ENCODE measurements at places on chromosomes 7 and 10.

DNA sequence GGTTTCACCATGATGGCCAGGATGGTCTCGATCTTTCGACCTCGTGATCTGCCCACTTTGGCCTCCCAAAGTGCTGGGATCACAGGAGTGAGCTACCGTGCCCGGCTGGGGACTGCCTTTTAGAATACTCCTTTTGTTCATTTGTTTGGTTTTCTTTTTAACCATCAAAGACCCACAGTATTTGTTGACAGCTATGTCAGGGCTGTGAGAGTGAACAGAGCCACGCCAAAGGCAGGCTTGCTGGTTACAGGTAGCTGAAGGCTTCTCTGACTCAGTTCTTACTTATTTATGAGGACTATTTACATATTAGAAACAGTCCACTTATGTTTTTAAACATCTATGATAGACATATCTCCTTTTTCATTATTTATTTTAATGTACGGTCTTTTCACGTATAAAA lies 544.5 kb downstream of the CALN1 start:
- no peak for DNase-seq

- DNase-seq, result no peak
Measured at GRCh38 chr7:2760098-2760889, 72.3 kb downstream of the AMZ1 start.

- no peak for DNase-seq
Measured at GRCh38 chr7:36308031-36308430, 81.6 kb upstream of the ANLN start.

DNA sequence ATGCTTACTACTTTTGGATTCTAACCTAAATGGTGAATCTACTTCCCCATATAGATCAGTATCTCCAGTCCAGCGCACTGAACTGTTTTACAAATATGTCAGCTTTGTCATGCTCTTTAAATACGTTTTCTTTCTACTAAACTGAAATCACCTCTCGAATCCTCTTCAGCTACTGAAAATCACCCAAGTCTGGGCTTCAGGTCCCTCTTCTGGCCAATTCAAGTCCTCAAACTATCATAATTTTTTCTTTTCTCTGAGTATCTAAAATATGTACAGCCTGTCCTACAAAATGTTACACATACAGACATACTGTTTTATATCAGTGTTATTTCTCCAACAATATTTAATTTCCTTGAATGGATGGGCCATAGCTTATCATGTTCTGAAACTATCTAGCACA lies 84.2 kb downstream of the CACNA2D1 start:
- DNase-seq, result no peak

DNA sequence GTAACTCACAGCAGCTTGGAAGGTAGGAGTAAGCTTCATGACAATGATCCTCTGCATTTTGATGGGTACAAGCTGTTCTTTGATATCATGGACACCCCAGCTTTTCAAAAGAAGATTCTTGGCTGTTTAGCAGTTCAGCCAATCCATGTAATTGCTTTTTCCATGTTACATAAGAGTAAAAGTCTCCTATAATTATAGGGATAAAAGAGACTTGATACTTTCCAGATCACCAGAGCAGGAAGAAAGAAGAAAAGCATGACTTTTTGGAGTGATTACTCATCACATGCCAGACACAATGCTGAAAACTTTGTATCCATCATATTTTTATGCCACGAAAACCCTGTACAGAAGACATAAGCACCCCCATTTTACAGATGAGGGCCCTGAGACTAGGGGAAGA lies 1049.7 kb downstream of the NRG3 start:
- no peak for DNase-seq

- peak; percentile 13 for DNase-seq
Measured at GRCh38 chr7:25456467-25457171, 228.3 kb upstream of the NPVF start.

- DNase-seq, result no peak
Measured at GRCh38 chr10:77311186-77311585, 326.4 kb downstream of the KCNMA1 start.

DNA sequence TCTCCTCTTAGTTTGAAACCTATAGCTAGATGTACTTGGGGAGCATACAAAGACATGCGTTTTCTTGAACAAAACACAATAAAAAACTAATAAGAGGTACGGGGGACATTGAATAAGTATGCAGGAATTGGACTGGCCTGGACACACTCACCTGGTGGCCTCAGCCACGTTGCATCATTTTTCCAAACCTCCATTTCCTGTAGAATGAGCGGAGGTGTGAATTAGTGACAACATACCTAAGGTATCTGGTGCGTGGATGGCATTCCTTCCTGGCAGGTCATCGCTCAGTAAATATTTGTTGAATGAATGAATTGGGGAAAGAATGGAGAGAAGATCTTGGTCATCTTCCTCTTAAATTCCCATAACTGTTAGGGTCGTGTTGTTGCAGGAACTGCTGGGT lies 103.2 kb upstream of the CTBP2 start:
- no peak for DNase-seq

DNA sequence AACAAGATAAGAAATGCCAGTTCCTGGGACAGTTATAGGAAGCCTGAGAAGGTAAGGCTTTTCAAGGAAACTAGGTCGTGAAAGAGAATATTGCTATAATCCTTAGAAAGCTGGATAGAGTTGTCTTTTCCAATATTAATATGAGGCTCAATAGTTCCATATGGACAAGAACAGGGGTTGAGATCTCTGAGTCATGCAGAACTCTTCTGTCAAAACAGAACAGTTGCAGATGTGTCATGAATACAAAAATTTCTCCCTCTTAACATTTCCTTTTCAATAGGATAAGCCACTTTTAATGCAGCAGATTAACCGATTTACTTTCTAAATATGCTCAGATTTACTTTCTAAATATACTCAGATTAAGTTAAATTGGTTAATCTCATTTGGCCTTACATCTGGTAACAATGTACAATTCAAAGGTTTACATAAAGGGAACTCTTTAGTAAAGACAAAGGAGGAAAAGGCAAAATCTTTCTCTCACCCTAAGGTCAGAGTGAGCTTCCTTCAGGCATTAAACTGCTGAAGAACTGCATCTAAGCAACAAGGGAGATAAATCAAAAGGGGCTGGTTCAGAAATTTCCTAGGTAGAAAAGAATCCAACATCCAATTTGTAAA lies 104.7 kb upstream of the PCDH15 start:
- no peak for DNase-seq

DNA sequence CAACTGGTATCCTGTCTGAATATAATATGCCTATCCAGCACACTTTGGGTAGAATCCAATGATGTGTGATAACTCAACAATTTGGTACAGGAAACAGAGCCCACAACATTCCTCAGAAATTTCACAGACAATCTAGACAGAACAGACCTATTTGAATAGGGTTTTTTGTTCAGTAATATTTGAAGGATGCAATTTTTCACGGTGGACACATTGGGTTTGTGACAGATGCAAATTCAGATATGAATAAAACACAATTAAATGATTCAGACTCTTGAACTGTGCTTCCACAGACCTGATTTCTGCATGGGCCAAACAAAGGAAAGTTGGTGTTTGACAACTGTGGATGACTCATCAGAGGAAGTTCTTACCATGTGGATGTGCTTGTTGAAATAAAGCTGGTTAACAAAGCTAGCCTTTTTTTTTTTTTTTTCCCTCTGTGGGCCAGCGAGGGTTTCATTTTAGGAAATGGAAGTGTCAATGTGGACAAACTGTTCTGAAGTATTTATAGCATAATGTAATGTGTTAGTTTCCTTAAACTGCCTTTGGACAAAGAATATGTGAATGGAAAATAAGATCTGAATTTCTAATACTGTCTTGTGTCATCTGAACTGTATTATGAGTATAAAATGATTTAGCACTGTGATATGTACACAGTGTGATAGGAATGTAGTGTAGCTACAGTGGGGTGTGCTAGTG lies 43.2 kb upstream of the FAM133B start:
- DNase-seq, result no peak

GRCh38 chr10:1657479-1657878 lies 79.8 kb downstream of the ADARB2 start:
- no peak for DNase-seq

DNA sequence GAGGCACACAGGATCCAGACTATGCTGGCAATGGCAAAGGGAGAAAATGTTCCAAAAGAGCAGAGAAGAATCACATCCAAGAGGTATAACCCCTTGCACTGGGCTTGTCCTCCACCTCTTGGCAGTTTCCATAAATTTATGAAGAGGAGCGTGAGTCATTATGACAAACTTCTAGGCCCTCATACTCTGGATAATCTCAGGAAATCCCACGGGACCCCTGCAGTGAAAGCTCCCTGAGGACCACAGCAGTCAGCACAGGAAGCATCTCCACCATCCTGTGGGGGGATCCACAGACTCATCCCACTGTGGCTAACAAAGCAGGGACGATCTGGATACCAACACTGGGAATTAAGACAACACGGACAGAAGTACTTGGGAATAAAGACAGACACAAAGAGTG lies 30.3 kb upstream of the GPAM start:
- DNase-seq, result no peak

- no peak for DNase-seq
Measured at GRCh38 chr10:106825576-106826364, 338.7 kb downstream of the SORCS1 start.

DNA sequence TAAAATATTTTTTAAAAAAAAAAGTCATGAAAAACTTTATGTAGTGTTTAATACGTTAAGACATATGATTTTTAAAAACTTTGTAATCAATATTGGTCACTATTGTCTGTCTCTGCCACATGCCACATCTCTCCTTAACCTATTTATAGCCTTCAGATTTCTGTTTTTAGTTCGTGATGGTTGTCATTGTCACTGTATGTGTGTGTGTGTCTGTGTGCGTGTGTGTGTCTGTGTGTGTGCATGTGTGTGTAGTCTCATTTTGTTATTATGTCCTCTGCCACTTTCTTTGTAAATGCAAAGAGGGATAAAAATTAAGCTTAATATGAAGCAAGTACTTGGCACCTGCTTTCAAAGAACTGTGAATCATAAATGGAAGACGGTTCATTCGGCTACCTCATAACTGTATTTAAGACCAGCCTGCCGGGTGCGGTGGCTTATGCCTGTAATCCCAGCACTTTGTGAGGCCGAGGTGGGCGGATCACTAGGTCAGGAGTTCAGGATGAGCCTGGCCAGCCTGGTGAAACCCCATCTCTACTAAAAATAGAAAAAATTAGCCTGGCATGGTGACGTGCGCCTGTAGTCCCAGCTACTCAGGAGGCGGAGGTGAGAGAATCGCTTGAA lies 354.0 kb downstream of the ARL4A start:
- DNase-seq, result no peak

- peak; percentile 65 for DNase-seq
Measured at GRCh38 chr7:74027683-74028320, at the start of gene ELN. TSS of gene ELN (plus strand) at chr7:74028173. CDS start at chr7:74028188, 15 bp downstream.

GRCh38 chr10:77027576-77027975 lies 610.0 kb downstream of the KCNMA1 start:
- no peak for DNase-seq

DNA sequence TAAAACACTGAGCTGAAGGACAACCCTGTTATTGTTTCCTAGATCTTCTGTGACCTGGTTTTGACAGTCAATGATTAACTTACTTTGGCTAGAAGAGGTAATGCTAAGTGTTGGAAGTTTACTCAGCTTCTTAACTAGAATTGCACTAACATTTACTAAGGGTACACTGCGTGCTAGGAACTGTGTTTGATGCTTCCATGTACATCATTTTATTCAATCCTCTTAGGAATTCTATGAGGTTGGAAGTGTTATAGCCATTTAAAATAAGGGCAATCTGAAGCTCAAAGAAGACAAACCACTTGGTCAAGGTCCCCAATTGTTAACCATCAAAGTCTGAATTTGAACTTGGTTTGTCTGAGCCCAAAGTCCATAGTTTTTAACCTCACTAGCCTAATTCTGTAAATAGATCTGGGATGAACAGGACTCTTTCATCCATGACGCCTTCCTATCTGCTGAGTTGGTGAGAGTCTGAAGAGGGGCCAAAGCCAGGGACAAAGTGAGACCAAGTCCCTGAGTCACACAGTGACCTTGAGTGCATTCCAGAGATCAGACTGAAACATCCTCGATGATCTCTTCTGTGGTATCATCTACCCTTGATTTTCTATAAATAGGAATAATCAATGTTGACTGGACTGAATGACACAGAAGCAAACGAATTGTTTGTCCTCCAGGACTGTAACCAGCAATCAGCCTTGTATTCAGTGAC lies 29.2 kb upstream of the ZNRF2 start:
- DNase-seq, result no peak

- peak; percentile 32 for DNase-seq
Measured at GRCh38 chr10:102621443-102622325, 22.6 kb upstream of the TRIM8 start.

DNA sequence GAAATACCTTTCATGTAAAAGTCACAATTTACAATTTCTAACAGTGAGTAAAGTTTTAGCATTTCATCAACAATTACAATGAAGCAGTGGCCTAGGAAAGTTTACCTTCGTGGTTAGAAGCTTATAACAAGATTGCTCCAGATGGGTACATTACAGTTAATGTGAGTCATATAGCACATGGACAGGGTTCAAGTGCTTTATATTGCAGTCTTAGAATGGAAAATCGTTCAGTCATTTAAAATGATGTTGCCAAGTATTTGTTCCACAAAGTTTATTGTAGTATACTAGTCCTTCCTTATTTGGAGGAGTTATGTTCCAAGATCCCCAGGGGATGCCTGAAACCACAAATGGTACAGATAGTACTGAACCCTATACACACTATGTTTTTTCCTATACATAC lies 174.6 kb upstream of the TARP start:
- DNase-seq, result no peak

GRCh38 chr7:35695987-35696386 lies 1.1 kb upstream of the HERPUD2 start:
- no peak for DNase-seq

GRCh38 chr7:132145466-132145865 lies 430.8 kb downstream of the PLXNA4 start:
- peak; percentile 42 for DNase-seq

DNA sequence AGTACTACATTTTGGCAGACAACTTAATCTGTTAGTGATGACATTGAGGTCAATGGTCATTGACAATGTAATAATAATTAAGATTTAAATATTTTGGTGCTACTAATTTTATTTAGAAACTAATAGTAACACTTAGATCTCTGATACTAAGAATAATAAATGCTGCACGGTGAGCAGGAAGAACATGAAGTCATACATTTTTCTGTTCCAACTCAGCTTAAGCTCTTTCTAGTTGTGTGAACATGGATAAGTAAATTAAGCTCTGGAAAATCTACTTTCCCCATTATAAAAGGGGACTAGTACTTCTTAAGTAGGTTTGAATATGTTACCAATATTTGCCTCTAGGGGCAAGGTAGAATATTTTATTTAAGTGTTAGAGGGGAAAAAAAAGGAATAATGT lies 65.9 kb upstream of the MEOX2 start:
- no peak for DNase-seq

GRCh38 chr10:131905603-131906268 lies 4.9 kb downstream of the PPP2R2D start:
- DNase-seq, result no peak

GRCh38 chr7:151351027-151351426 lies 9.4 kb downstream of the NUB1 start:
- no peak for DNase-seq

- no peak for DNase-seq
Measured at GRCh38 chr7:119963654-119964053, 309.3 kb upstream of the KCND2 start.
